ENCODE measurements at places on chromosomes 6 and 20. TPM values are rescaled to one million over a fixed set of nuclear protein-coding genes. Genes with fewer than 3 reads are reported as not detected.

Gene ARMH2
- total RNA-seq = not detected

Gene ACSS1
- total RNA-seq = 159 TPM

DNA sequence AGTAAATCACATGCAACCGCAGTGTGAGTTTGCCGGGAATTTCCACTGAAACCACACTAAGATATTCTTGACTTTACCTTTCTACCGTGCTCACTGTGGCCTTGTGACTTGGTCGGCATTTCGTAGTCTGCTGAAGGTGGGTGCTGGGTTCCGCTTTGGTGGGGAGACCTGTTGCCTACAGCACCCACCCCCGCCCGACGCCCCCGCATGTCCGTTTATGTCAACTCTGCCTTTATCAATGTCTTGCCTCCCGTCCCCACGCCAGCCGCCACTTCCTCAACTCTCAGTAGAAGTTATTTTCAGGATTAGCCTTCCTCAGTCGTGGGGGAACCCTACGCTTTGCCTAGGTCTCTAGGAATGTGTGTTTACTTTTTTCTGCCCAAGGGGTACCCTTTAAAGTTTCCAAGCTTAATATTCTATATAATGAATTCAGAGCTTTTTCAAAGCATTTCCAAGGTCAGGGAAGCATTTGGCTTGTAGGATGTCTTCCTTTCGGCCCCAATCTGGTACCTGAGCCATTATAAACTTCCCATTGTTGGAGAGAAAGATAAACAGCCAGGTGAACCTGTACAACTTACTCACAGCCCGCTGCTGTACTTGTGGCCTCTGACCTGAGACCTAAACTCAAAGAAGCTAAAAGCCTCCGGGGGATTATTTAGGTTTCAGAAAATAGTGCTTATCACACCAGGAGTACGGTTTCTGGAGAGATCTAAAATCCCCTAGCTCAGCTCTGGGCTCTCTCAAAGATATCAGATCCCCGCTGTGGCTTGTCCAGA, 54.2 kb downstream of the TBC1D7 start:
- no peak for DNase-seq

DNA sequence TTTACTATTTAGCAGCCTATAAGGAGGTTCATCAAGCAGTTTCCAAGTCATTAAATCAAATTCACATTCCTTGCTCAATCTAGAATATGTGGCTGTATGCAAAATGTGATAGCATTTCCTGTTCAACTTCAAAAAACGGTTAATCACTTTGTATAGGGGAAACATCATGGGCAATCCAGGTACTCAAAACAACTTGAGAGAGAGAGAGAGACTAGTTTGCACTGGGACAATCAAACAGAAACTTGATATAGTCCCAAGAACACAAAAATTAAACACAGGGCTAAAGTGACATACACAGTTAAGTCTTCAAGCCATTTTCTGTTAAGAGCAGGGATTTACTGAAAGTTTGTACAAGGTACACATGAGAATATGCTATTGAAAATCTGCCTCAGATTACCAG, 7.4 kb downstream of the CPNE1 start:
- no peak for DNase-seq

DNA sequence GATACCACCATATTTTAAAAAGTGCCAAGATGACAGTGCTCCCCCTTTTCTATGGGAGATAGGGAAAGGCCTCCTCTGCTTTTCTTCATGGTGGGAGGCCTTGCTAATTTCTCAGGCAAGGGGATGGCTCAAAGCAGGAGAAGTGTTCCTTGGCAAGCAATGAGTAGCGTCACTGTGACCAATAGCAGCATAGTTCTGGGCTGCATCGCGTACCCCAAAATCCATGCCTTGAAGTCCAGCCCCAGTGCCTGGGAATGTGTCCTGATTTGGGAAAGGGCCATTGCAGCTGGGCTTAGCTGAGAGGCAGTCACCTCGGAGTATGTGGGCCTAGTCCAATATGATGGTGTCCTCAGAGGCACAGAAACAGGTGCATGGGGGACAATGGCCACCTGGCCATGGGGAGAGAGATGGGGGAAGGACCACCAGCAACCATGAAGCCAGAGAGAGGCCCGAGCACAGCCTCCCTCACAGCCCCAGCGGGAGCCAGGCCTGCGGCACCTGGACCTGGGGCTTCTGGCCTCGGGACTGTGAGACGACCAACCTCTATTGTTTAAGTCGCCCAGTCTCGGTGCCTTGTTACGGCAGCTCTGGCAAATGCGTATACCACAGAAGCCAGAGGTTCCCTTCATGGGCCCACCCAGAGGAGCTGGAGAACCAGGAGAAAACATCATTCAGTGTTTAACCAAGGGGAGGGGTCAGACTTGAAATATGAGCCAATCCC, 153.1 kb upstream of the RPS6KA2 start:
- no peak for DNase-seq

- DNase-seq = no peak
These were observed 54.6 kb upstream of the ECHDC1 start for GRCh38 chr6:127397729-127398630.

DNA sequence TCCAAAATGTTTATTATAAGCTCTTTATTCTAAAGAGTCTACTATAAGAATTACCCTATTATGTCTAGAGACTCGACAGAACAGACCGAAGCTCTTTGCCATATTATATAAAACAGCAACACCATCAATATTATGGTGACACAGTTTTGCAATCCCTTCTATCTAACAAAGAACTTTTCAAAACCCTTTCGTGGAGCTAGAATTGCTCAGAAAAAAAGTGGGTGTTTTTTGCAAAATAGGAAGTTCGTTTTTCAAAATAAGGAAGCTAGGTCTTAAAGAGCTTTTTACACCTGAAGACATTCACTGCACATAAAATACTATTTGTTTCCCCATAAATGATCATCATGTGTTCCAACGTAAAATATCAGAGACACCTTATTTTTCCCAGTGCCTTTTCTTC, 240.0 kb downstream of the FOXC1 start:
- DNase-seq = no peak

Data from left ventricle myocardium inferior (tissue), 1 donor.